Lung microvascular endothelial cell (primary cell): ENCODE measurements at places on chromosomes 7 and 10. TPM values are rescaled to one million over a fixed set of nuclear protein-coding genes. Genes with fewer than 3 reads are reported as not detected.
A peak's percentile ranks its signal among the peaks of the same experiment; 100 is the strongest.

DNA sequence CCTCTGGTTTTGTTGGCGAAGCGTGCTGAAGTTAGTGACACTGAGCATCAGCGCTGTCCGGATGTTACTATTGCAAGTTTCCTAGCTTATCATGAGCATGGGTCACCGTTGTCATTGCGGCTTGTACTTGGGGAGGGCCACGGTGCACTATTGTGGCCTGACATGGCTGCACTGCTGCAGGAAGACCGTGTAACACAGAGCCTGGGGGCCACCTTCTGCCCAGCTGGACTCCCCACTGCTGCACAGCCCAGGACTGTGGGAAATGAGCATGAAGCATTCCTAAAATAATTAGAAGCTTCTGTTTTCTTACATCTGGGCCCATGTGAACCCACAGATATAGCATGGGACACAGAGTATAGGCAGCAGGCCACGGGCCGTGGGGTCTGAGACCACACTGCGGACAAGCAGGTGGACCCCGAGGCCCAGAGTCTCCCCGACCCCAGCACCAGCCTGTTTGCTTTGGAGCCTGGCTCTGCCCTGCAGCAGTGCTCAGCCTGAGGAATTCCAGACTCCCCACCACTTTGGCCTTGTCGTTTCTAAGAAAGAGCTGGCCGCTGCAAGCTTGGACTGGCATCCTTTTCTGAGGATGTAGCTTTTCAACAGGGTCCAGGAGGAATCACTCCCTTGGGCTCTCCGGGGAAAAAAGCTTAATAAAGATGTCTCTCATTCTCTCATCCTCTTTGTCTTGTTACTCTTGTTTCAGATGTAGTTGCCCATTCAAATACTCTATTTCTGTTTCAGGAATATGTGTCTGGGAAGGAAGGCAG lies 179.2 kb downstream of the CCDC3 start:
- no peak for DNase-seq

DNA sequence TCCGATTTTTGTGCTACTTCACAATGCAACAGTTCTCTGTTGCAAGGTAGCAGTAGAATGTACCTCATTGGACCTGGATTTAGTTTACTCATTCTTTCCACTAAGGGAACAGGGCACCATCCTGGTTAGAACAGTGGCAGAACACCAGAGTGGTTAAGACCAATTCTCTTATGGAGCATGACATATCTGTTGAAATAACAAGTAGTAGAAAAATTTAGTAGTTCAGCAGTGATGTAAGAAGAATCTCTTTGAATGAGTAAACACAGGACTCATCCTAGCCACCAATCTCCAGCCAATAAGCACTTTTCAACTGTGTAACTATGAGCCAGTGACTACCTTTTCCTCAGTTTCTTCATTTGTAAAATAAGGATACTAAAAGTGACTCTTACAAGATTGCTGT lies 2.4 kb downstream of the ANKRD22 start:
- DNase-seq, result no peak

- DNase-seq, result no peak
Measured at GRCh38 chr7:55307123-55307916, 57.8 kb upstream of the LANCL2 start.

DNA sequence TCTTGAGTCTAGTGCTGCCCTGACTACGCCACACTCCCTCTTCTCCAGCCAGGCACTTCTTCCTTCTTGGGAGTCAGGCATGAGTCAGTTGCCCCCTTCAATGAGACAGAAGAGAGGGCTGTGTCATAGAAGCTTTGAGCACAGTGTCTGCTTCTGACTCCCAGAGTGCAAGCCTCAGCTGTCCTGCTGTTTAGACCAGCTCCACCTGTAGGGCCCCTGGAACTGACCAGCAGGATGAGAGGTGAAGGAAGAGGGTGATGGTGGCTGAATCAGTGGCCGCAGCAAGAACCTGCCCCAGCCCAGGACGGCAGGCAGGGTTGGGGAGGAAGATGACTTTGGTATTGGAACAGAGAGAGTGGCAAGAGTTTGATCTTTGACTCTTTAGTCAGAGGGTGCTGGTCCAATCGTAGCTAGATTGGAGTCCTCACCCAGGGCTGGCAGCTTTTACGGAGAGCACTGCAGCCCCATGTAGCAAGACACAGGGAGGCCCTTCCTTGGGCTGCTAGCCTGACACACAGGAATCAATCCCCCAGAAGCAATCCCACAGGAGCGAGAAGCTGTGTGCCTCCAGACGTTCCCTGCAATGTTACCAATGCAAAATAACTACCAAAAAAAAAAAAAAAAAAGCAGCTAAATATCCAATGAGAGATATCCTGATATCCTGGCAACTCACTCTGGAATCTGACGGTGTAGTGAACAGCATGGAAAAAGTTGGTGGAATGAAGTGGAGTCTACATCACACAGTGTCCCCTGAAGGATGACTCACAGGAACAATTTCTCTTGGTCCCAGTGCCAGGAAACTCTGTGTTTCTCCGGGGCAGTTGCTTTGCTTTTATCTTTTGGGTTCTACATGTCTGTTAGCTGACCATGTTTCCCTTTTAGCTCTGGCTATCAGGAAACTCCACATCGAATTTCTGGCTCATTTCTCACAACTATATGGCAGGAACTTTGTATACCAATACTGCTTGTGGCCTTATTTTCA lies 6.9 kb downstream of the C10orf62 start:
- DNase-seq, result peak; percentile 94

GRCh38 chr7:17134786-17135185 lies 163.7 kb upstream of the AHR start:
- no peak for DNase-seq

DNA sequence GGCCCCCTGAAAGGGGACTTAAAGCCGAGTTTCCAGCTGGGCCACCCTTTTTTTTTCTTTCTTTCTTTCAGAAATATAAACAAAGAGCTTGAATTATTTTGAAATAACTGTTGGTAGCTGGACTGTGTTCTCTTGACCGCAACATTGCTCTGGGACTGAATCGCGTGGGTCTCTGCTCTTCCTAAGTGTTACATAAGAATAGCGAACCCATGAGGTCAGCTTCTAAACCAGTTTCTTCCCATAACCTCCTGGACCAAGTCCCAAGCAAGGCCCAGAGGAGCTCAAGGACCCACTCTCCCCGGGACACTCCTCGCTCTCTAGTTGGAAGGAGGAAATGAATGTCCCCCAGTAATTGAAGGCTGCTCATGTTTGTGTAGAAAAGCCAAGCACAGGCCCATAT lies 91.1 kb downstream of the CXCL12 start:
- DNase-seq, result no peak

GNAT3 gene
- total RNA-seq, result not detected in 2 replicates

FOXP2 gene
- 1.1 and 13.7 TPM in 2 replicates for total RNA-seq

CUEDC2 gene
- 32.9 and 36.3 TPM in 2 replicates for total RNA-seq

ECHDC3 gene
- total RNA-seq, result 10.2 and 34.5 TPM in 2 replicates
